ENCODE measurements at places on chromosomes 5 and 9.
A peak's percentile ranks its signal among the peaks of the same experiment; 100 is the strongest.

GRCh38 chr5:90326995-90327394 lies 82.6 kb downstream of the CETN3 start:
- no peak for DNase-seq

GRCh38 chr5:30131-30530 lies 61.8 kb upstream of the PLEKHG4B start:
- no peak for DNase-seq

DNA sequence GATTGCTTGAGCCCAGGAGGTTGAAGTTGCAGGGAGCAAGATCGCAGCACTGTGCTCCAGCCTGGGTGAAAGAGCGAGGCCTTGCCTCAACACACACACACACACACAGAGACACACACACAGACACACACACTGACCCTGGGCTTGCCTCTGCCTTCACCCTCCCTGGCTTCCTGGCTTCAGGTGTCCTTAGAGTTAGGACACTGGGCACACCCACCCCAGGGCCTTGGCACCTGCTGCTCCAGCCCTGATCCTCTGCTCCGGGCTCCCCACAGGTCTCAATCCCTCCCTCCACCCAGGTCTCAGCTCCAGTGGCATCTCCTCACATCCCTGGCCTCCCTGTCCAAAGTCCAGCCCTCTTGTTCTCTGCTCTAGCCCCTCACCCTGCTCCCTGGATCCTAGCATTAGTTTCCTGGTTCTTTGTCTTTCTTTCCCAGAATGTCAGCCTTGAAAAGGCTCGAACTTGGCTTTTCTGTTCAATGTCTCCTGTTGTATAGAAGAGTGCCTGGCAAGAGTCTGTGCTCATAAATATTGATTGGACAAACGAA lies 212.9 kb downstream of the C9orf50 start:
- no peak for DNase-seq

GRCh38 chr9:101618698-101619097 lies 23.9 kb upstream of the PPP3R2 start:
- DNase-seq: no peak

- DNase-seq: no peak
Measured at GRCh38 chr9:5025416-5025815, 40.3 kb downstream of the JAK2 start.

- DNase-seq: no peak
Measured at GRCh38 chr5:127650649-127651048, 1.8 kb downstream of the CTXN3 start.

DNA sequence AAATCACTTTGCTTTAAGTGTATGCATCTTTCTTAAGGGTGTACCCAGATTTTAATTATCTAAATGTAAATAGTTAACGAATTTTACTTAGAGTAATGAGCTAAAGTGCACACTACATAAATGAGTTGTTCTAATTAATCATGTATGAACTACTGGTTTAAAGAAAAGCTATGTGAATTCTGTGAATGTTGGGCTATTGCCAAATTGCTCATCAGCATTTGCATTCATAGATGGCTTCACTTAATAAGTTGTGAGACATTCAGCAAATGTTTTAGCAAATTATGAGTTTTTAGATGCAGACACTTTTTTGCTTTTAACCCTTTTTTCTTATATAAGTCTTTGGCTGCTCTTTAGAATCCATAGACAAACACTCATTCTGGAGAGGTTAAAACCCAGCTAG lies 175.7 kb downstream of the PBX3 start:
- no peak for DNase-seq

- no peak for DNase-seq
Measured at GRCh38 chr5:159345861-159346260, 15.6 kb upstream of the IL12B start.

DNA sequence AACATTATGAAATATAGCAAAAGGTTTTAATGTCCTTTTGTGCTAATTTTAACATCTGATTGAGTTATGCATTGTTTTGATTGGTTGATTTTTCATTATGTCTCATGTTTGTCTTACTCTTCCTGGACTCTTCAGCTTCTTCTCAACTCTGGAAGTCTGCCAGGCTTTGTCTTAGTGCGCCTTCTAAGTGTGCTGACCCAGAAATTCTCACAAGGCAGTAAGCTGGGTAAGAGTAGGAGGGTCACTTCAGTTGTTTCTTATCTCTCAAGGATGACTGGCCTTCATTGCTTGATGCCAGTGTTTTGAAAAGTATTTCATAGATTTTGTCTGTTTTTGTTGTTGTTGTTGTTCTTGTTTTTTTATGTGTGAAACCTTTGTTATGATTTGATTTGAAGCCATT lies 59.2 kb downstream of the RIC1 start:
- DNase-seq: no peak

DNA sequence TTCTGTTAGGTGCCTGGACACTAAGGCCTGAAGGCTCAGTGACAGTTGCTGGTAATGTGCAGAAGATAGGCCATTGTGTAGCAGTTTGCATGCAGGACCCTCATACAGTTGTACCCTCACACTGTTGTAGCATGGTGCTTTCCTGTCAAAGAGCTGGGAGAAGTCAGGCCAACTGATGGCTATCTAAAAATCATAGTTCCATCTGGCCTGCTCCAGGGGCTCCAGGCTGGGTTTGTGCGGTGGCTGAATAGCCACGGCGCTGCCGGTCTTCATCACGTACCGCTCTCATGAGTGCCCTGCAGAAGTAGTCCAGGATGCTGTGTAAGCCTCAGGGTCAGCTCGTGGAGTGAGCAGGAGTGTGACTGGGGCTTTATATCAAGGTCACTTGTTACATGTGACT lies 12.2 kb downstream of the SECISBP2 start:
- no peak for DNase-seq

- no peak for DNase-seq
Measured at GRCh38 chr5:26763215-26763614, 275.2 kb downstream of the CDH9 start.

DNA sequence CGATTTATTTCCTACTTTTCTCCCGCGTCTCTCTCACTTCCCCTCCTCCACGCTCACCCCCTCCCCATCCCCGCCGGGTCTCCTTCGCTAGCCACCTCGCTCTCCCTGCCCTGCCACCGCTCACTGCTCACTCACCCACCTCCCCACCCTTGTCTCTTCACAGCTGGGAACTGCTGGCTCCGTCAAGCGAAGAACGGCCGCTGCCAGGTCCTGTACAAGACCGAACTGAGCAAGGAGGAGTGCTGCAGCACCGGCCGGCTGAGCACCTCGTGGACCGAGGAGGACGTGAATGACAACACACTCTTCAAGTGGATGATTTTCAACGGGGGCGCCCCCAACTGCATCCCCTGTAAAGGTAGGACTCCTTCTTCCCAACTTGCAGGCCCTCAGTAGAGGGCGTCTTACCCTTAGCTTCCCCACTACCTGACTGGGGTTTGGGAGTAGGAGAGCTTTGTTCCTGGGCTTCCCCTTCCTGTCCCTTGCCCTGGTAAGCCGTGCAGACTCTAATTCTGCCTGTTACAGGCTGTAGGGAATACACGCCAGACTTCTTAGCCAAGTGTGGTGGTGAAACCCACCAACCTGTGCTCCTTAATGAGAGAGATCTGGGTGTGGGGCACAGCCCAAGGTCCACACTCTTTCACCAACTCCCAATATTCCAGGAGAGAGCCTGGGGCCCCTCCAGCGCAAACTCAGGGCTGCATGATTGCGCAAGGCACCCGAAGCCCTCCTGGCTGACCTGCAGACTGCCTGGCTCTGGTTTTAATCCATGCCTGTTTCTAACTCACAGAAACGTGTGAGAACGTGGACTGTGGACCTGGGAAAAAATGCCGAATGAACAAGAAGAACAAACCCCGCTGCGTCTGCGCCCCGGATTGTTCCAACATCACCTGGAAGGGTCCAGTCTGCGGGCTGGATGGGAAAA lies 2.5 kb downstream of the FST start:
- DNase-seq: peak; percentile 40

GRCh38 chr5:52994266-52994665 lies 5.1 kb downstream of the ITGA2 start:
- no peak for DNase-seq

DNA sequence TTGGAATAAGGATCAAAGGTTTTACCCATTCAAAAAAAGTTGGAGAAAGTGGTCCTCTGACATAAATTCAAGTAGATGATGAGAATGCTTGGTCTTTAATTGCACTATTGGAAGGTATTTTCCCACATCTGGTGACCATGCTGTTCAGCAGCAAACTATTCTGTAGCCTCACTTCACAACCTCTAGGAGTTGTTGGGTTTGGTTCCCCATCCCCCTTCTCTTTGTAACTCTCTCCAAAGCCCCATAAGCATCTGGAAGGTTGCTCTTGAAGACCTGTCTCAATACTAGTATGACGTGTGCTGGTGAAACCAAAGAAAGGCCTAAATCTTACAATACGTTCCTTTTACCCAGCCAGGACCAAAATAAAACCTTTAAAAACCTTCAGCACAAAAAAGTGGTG lies 8.5 kb downstream of the RGMB start:
- no peak for DNase-seq

Data from urothelium cell line (cell line).